SJSA1 (cell line): ENCODE measurements at places on chromosomes 16 and 17. TPM values are rescaled to one million over a fixed set of nuclear protein-coding genes. Genes with fewer than 3 reads are reported as not detected.

The PPY gene
- total RNA-seq, result not detected in 2 replicates

- DNase-seq, result no peak
- no peaks in the 10 kb centered on the region for H3K36me3 ChIP-seq
- no peak overlapping the region for H3K4me3 ChIP-seq
- no peaks in the 10 kb centered on the region for H3K27me3 ChIP-seq
These were observed 151.9 kb downstream of the MSI2 start for GRCh38 chr17:57408071-57408811.

- no peak overlapping the region for H3K27ac ChIP-seq
- no peak overlapping the region for H3K4me3 ChIP-seq
- no peaks in the 10 kb centered on the region for H3K4me1 ChIP-seq
- H3K27me3 ChIP-seq, result no peaks in the 10 kb centered on the region
- H3K36me3 ChIP-seq, result no peaks in the 10 kb centered on the region
These were observed 6.1 kb downstream of the CHST4 start for GRCh38 chr16:71532366-71532765.

- H3K4me1 ChIP-seq, result no peaks in the 10 kb centered on the region
- H3K4me3 ChIP-seq, result no peak overlapping the region
These were observed 73.0 kb downstream of the SLC6A2 start for GRCh38 chr16:55728797-55729196.

GRCh38 chr17:7588553-7589203 lies 1.2 kb downstream of the SOX15 start:
- DNase-seq, result no peak
- no peaks in the 10 kb centered on the region for H3K27me3 ChIP-seq
- no peak overlapping the region for H3K4me3 ChIP-seq
- peaks cover 19% of the 10 kb centered on the region for H3K4me1 ChIP-seq

- no peaks in the 10 kb centered on the region for H3K36me3 ChIP-seq
- no peak overlapping the region for H3K27ac ChIP-seq
- no peaks in the 10 kb centered on the region for H3K27me3 ChIP-seq
- no peak for DNase-seq
These were observed 24.0 kb downstream of the MMP15 start for GRCh38 chr16:58049232-58050185.
